Dorsolateral prefrontal cortex (tissue), 122 donors: ENCODE measurements at places on chromosomes 1 and 21. TPM values are rescaled to one million over a fixed set of nuclear protein-coding genes. Genes with fewer than 3 reads are reported as not detected.

The ATP5PO gene
- 220 TPM for total RNA-seq

The OSCP1 gene
- 33.2 TPM for total RNA-seq

The NHLH1 gene
- total RNA-seq: 1.5 TPM

The BMP8B gene
- 3.1 TPM for total RNA-seq

The FAM72D gene
- total RNA-seq: 1.4 TPM

The GBP6 gene
- total RNA-seq: not detected

The LEMD1 gene
- 1.6 TPM for total RNA-seq

The TNFRSF9 gene
- total RNA-seq: not detected

The RBM11 gene
- total RNA-seq: 11.0 TPM

The ANKRD34A gene
- total RNA-seq: 25.3 TPM
